ENCODE measurements at places on chromosomes 16 and 17.
A peak's percentile ranks its signal among the peaks of the same experiment; 100 is the strongest.

DNA sequence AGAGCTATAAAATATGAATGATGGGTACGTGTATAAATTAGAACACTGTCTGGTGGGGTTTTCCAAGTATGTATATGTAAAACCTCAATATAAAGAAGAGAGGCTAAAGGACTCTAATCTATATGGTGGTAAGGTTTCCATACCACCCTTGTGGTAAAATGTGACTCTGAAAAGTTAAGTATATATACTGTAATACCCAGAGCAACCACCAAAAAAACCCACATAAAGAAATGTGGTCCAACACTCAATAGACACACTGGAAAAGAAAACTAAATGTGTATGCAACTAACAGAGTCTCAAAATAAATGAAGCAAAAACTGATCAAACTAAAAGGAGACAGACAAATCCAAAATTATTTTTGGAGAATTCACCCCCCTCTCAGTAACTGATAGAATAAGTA, 72.2 kb downstream of the XPO6 start:
- DNase-seq = no peak
- H3K27me3 ChIP-seq = no peaks in the 10 kb centered on the region
- H3K27ac ChIP-seq = no peak overlapping the region
- peaks cover 41% of the 10 kb centered on the region for H3K36me3 ChIP-seq

GRCh38 chr17:7551396-7551795, 2.5 kb downstream of the TNFSF12 start:
- peak overlapping the region; percentile 36 for H3K27ac ChIP-seq
- no peaks in the 10 kb centered on the region for H3K27me3 ChIP-seq
- peaks cover 25% of the 10 kb centered on the region for H3K4me1 ChIP-seq
- no peak for DNase-seq
- H3K4me3 ChIP-seq = no peak overlapping the region

DNA sequence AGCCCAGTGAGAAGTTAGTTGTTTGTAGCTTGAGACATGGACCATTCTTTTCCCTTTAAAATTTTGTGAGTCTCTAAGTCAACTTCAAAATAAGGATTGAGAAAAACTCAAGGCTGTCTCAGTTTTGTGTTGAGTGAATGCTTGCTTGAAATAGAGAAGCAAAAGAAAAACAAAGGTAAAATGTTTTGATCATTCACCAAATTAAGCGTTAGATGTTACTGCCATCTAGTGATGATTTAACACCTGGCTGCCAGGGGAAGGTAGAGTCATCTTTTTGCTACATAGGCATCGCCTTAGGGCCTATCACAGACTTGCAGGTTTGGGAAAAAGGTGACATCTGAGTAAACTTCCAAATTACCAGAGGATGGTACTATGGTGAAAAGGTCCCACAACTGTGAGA, 74.4 kb downstream of the PCTP start:
- no peaks in the 10 kb centered on the region for H3K27me3 ChIP-seq
- no peak for DNase-seq
- H3K4me1 ChIP-seq = no peaks in the 10 kb centered on the region
- no peaks in the 10 kb centered on the region for H3K36me3 ChIP-seq

- no peaks in the 10 kb centered on the region for H3K27me3 ChIP-seq
- no peak overlapping the region for H3K4me3 ChIP-seq
- no peak for DNase-seq
- no peaks in the 10 kb centered on the region for H3K4me1 ChIP-seq
Observed at GRCh38 chr16:55543472-55543871, 23.0 kb upstream of the CAPNS2 start.

- H3K36me3 ChIP-seq = no peaks in the 10 kb centered on the region
- no peak overlapping the region for H3K27ac ChIP-seq
- H3K4me1 ChIP-seq = no peaks in the 10 kb centered on the region
- H3K4me3 ChIP-seq = no peak overlapping the region
- peak; percentile 72 for DNase-seq
- no peaks in the 10 kb centered on the region for H3K27me3 ChIP-seq
Observed at GRCh38 chr17:32609085-32609484, 122.3 kb downstream of the CDK5R1 start.

DNA sequence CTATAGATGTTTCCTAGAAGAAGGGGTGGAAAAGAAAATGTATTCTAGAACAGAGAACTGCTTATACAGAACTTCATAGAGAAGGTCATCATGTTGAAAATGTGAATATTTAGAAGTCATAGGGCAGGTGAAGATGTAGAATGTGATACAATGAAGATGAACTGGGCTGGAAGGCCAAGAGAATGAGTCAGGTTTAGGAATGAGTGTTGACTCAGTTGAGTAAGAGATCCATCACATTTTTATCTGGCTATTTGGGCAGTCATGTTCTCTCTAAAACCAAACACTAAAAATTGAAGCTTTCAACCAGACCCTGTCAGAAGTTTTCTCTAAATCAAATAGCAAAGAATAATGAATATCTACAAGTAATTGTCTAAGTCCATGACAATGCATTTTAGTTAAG, 660.5 kb downstream of the KCNJ2 start:
- no peak overlapping the region for H3K4me3 ChIP-seq
- H3K27me3 ChIP-seq = no peaks in the 10 kb centered on the region
- no peaks in the 10 kb centered on the region for H3K4me1 ChIP-seq
- H3K36me3 ChIP-seq = no peaks in the 10 kb centered on the region

DNA sequence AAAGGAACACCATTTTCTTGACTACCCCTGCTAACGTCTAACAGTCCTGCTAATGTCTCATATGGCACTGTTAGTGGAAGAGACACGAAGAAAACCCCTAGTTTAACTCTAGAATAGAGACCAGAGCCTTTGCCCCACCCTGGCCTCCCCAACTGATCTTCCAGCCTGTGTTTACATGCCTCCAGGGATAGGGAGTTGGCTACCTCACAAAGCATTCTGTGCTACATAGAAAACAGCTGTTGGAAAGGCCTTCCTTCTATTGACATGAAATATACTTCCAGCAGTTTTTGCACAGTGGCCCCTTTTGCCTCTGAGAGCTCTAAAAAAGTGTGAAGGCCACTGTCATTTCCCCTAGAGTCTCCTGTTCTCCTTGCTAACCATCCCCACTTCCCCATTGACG, 73.1 kb downstream of the ASIC2 start:
- H3K36me3 ChIP-seq = no peaks in the 10 kb centered on the region
- DNase-seq = no peak
- H3K27ac ChIP-seq = no peak overlapping the region
- H3K4me1 ChIP-seq = no peaks in the 10 kb centered on the region
- peaks cover 5% of the 10 kb centered on the region for H3K27me3 ChIP-seq
